ENCODE measurements at places on chromosomes 2 and 18.

DNA sequence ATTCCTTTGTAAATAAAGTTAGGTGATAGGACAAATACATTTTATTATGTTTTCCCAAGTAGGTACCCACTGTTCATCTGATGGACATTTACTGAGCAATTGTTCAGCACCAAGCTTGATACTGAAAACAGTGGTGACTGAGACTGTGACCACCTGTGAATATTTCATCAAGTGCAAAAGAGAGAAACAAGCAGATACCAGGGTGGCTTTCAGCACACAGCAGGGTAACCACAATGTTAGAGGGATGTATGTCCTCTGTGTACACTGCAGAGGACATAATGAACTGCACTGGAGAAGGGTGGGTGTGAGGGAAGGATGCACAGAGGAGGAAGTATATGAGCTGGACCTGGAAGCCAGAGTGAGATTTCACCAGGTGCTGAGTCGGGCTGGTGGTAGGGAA, 411.8 kb downstream of the RAD51AP2 start:
- no peak for DNase-seq

DNA sequence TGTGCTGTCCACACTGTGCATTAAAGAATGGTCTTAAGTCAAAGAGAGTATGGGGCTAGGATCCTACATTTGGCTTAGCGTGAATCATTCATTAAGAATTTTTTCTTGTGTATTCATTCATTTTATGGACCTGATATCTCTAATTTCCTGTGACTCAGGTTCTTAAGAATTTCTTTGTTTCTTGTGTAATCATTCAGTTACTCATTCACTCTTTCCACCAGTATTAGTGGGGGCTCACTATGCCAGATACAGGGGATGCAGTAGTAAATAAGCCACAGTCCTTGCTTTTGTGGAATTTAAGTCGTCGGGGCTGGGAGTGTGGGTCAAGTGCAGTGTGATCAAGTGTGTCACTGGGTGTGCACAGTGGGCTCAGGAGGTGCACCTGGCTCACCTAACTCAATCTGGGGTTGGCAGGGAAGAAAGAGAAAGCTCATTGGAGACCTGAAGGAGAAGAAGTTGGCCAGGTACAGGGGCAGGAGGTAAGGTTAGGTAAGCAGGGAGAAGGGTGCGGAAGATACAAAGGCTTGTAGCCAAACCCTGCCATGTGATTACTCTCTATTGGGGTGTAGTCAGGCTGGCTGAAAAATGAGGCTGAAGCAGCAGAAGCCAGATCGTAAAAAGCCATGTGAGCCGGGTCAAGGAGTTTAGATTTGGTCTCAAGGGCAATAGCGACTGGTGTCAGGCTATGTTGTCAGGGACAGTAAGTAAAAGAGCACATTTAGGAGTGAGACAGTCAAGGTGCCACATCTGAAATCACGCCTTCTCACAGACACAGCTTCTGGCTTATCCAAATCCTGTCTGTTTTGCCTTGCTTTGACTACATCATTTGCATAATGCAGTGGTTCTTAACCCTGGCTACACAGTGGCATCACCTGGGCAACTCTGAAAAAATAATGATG, 67.2 kb downstream of the KCTD1 start:
- DNase-seq = no peak

DNA sequence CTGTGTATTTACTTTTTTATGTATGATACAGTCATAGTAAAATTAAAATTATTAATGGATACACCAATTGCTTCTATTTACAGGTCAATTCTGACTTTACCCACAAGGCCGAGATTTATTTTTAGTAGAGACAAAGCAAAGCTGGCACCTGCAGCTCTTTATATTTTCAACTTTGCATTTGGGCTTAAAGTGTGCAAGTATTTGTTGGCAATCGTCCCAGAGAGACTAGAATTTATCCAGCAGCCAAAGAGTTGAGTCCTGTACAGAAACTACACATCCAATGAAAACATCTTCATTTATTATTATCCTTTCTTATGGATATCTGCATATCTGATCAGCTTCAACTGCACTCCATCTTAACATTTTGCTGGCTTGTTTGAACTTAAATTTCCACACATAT, 485.6 kb downstream of the SOX11 start:
- DNase-seq = no peak

GRCh38 chr2:111148225-111148873, 27.6 kb downstream of the BCL2L11 start:
- no peak for DNase-seq

- DNase-seq = no peak
Observed at GRCh38 chr2:116074161-116074560, 1631.7 kb downstream of the DPP10 start.

- DNase-seq = no peak
Observed at GRCh38 chr2:50754514-50754913, 277.4 kb downstream of the NRXN1 start.

- peak; percentile 54 for DNase-seq
Observed at GRCh38 chr2:55232863-55233657, 572 bp downstream of the RPS27A start.

GRCh38 chr2:189102735-189103134, 76.8 kb downstream of the COL5A2 start:
- DNase-seq = no peak

- DNase-seq = no peak
Observed at GRCh38 chr18:9421096-9421900, 54.0 kb upstream of the RALBP1 start.

GRCh38 chr2:36351736-36352349, 3.7 kb upstream of the CRIM1 start:
- peak; percentile 31 for DNase-seq

DNA sequence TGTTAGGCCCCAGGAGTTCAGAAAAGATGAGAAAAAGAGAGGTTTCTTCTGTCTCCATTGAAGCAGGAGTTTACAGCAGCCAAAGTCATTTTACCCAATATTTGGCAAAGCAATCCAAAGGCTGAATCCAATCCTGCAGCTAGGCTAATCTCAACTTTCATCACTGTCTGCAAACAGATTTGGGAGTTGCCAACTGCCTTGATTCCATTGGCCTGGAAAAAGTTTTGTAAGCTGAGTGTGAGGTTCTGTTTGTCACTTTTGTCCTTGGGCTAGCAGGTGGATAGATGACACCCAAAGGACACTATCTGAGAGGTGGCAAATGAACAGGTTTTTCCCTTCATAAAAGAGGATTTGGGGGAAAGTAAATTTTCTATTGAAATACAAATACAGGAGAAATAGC, 56.6 kb upstream of the SETBP1 start:
- DNase-seq = no peak
